Activated CD4-positive, CD25-positive, alpha-beta regulatory T cell treated with anti-CD3 and anti-CD28 coated beads, Interleukin-2, amount 50 U/mL, for 72 hours (primary cell): ENCODE measurements at places on chromosomes 7 and 10.

DNA sequence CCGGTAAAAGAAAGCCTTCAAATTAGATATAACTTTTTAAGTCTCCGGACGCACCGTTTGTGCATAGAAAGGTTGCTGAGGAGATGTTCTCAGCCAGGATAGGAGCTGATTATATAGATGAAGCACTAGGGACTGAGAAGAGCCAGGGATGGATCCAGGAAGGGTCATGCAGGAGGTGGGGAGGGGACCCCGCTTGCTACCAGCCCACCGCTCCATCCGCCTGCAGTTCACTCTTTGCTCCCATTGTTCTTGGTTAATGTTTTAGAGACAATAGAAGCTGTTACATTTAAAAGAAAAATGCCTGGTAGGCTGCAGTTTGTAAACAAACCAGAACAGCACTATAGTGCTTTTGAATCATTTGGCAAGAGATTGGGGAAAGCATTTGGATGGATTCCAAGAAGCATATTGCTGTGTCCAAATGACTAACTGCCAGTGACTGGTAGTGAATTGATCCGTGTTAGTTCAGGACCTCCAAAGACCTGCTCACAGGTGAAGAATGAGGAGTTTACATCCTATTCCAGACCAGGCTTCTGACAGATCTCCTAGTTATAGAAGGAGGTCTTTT is 175.9 kb upstream of the TAC1 start:
- no peak for DNase-seq

DNA sequence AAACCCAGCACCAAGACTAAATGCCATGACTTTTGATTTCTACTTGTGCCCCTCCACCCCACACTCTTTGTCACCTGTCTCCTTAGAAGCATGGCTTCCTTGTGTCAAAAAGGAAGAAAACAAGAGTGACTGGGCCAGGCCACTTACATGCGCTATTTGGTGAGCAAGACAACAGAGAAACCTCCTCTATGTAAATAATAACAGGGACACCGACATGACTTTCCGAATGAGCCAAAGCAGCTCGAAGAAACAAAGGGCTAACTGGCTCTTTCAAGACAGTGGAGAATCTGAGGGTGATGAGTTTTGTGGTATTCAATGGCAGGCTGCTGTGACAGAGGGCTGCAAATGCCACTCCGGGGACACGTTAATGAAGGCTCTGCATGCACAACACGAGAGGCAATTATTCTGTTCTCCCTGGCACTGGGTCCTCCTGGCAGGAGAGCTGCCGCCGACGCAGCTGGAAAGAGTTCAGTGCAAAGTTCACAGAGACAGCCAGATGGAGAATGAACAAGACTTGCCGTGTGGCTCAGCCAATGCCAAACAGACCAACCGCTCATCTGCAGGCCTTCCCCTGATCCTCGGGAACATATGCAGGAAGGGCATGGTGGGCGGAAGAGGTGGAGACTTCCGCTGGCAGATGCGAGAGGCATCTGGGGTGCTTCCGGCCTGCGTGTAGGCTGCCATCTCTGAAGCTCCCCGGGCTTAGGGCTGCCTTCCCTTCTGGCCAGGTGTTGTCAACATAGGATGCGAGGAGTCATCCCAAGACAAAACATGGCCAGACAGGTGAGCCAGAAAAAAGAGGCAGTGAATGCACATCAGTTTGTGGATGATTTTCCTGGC is 59.1 kb upstream of the SMNDC1 start:
- peak; percentile 24 for DNase-seq

DNA sequence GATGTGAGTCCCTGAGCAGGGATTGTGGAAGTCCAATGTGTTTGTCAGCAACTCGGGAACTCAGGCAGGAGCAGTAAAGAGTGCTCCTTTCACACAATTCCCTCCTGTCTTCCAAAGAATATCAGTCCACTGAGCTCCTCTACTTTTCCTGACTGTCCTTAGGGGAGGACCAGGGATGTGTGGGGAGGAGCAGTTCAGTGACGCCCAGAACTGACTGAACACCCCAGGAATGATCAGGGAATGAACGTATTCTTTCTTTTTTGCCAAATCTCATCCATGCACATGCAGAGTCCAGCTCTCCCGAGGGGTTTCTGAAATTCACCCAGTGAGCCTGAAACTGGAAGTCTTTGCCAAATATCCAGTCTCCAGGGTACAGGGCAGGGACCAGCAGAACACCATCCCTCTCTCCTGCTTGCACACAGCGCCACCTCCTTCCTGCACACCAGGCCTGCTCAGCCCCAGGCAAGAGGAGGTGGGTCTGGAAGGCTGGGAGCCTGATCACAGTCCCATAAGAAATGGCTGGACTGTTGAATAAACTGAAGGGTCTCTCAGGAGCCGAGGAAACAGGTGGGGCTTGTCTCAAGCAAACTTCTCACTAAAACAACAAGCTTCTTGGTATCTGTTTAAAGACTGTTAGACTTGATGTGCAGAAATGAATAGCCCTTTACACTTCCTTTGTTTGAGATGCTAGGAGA is 294.7 kb downstream of the C7orf25 start:
- no peak for DNase-seq

GRCh38 chr10:32582946-32583345 is 137.0 kb downstream of the CCDC7 start:
- DNase-seq, result no peak

- DNase-seq, result no peak
These were observed 287.2 kb downstream of the ARL4A start for GRCh38 chr7:12974451-12975166.

- no peak for DNase-seq
These were observed 27.3 kb downstream of the CFAP69 start for GRCh38 chr7:90272242-90272641.

DNA sequence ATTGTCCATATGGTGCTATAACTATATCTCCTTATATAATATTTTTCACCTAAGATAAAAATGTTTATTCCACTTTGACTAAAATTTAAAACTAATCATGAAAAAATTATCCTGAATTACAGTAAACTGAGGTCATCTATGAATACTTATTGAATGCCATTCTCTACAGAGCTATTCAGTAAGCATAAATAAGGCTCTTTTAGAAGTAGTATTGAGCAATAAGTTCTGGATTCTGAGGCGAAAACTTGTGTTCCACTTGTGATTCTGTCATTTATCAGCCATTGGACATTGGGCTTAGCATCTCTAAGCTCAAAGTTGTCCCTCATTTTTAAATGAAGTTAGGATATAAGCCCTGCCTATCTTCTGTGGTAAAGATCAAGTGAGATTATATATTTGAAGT is 130.8 kb downstream of the WNT2 start:
- DNase-seq, result no peak

GRCh38 chr10:20765066-20765465 is 132.0 kb downstream of the NEBL start:
- no peak for DNase-seq

DNA sequence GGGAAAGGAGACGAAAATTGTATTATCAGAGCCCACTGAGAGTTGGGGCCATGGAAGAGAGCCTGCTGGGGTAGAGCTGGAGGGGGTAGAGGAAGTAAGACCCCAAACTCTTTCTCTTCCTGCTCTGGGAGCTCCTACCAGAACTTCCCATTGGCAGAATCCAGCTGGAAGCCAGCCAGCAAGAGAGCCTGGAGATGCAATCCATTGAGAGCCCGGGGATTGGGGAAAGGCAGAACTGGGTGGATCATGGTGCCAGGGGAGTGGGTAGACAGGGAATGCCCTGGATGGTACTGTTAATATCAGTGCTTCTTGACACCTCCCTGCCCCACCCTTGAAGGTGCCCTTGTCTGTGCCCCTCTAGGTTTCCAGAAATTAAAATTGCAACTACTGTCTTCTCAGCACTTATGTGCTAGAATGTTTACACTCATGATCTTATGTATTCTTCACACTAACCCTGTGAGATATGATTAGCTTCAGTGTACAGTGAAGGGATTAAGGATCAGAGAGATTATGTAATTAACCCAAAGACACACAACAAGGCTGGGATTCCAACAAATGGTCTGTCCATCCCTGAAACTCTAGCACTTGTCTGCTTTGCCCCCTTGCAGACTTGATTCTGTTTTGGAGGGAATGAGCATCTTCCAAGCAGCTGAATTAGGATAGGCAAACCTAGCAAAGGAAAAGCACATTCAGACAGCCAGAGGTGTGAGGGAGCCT is 154.1 kb downstream of the C10orf105 start:
- DNase-seq, result no peak

DNA sequence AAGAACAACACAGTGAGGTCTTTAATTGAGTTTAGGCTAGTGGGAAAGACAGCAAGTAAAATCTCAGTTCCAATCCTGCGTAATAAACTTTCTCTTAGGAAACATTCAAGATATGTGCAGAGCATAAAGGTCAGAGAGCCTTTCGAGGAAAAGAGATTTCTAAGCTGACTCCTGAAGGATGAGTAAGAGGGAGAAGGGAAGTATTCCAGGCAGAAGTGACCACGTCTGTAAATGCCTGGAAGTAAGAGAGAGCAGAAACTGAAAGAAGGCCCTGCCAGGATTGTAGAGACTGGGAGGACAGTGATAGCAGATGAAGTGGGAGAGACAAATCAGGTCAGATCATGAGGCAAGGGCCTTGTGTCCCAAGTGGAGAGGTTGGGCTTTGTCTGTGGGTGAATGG is 41.8 kb downstream of the PNLIPRP3 start:
- DNase-seq, result no peak

DNA sequence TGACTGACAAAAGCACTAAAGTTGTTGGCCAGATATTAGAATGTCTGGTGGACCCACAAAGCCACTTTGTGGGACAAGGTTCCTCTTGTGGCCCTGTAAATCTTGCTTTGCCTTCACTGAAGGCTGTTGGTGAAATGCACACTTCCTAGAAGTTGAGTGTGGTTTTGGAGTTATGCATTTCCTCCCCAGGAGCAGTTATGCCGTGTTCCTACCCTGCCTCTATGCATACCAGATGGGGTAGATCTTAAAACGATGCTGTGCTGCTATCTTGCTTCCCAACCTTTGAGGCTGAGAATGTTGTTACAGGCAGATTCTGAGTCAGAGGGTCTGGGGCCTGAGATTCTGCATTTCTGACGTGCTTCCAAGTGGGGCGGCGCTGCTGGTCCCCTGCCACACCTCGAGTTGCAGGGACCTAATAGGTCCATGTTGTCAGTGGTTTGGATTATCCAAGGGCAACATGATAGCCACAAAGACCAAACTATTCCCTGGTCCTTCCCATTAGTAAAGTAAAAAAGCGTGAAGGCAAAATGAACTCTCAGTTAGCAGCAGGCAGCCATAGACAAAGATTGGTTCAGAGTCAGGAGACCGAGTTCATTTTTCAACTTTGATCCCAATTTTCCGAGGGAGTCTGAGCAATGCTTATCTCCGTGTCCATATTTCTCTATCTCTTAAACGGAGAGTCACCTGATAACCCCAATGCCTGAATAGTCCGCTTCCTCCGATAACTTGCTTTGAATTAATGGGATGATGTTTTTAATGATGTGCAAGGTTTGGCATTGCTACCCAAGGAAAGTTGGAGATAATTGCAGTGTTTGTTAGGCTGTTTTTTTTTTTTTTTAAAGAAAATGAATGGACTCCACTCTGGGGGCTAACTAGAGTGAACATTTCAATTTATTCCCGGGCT is 55.8 kb downstream of the CDHR3 start:
- DNase-seq, result no peak

GRCh38 chr10:123156078-123156477 is 1.9 kb downstream of the BUB3 start:
- DNase-seq, result no peak

- DNase-seq, result no peak
These were observed 2.1 kb downstream of the NOS3 start for GRCh38 chr7:150992833-150993302.

- no peak for DNase-seq
These were observed 8.3 kb downstream of the RABGEF1 start for GRCh38 chr7:66748791-66749190.

GRCh38 chr10:93068411-93069244 is 5.1 kb upstream of the CYP26A1 start:
- no peak for DNase-seq

DNA sequence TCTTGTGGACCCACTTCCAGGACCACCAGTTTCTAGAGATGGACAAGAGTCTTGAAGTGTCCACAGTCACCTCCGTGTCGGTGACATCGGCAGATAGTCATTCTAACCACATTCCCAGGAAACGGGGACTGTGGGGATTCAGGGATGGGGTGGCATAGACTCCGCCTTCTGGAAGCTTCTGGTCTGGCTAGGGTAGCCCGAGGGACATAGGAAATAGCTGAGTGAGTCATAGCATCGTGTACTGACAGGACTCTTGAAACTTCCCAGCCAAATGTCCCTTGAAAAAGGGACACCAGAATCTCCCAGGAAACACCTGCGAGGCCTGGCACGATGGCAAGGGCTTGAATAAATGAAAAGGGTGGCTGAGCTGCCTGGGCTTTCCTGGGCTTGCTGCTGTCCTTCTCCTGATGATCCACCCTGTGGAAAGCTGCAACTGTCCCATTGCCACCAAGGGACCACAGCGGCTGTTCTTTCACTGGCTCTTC is 84.1 kb upstream of the LRRC4 start:
- no peak for DNase-seq

- no peak for DNase-seq
These were observed 34.8 kb downstream of the LRRC4 start for GRCh38 chr7:127996253-127997071.

DNA sequence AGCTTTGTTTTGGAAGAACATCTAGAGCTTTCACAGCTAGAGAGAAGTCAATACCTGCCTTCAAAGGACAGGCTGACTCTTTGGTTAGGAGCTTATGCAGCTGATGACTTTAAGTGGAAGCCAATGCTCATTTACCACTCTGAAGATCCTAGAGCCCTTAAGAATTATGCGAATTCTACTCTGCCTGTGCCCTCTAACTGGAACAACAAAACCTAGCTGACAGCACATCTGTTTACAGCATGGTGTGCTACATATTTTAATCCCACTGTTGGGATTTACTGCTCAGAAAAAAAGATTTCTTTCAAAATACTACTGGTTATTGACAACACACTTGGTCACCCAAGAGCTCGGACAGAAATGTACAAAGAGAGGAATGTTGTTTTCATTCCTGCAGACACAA is 57.3 kb downstream of the PALS2 start:
- no peak for DNase-seq

- no peak for DNase-seq
These were observed 1264.5 kb upstream of the PHF14 start for GRCh38 chr7:9709216-9709615.

GRCh38 chr7:102270178-102270887 is 16.3 kb upstream of the SH2B2 start:
- DNase-seq, result no peak

DNA sequence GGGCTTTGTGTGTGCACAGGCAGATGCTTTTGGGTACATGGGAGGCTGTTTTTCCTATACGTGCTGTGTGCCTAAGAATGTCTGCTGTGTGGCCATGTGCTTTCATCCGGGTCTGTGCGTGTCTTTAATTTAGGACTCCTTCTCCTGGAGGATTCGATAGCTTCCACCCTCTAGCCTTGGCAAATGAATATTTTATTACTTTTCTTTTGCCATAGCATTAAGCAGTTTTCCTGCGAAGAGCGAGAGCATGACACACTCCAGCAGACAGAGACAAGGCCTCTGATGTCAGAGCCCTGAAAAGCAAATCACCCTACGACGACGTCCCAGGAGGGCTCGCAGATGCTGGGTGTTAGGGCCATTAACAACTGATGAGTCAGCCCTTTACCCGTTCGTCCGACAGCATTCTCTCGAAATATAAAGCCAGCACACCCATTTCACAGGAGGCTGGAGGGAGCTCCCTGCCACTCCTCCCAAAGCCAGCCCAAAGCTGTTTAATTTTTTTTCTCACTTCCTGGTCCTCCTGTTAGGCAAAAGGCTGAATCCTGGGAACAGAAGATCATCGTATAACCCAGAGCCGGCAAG is 311.3 kb upstream of the ZMIZ1 start:
- no peak for DNase-seq

- no peak for DNase-seq
These were observed 47.7 kb downstream of the LRGUK start for GRCh38 chr7:134174795-134175261.

GRCh38 chr7:134018306-134018705 is 108.8 kb upstream of the LRGUK start:
- no peak for DNase-seq

GRCh38 chr10:4131407-4132215 is 346.6 kb upstream of the KLF6 start:
- no peak for DNase-seq
